ENCODE measurements at places on chromosomes 1 and 21. TPM values are rescaled to one million over a fixed set of nuclear protein-coding genes. Genes with fewer than 3 reads are reported as not detected.

GRCh38 chr1:181140891-181141290, 52.4 kb downstream of the IER5 start:
- no peak overlapping the region for H3K27ac ChIP-seq
- H3K4me1 ChIP-seq: peaks cover 36% of the 10 kb centered on the region

GRCh38 chr1:51719146-51719545, 102.3 kb downstream of the OSBPL9 start:
- no peak overlapping the region for H3K4me3 ChIP-seq
- no peaks in the 10 kb centered on the region for H3K27me3 ChIP-seq
- no peak overlapping the region for H3K27ac ChIP-seq

DNA sequence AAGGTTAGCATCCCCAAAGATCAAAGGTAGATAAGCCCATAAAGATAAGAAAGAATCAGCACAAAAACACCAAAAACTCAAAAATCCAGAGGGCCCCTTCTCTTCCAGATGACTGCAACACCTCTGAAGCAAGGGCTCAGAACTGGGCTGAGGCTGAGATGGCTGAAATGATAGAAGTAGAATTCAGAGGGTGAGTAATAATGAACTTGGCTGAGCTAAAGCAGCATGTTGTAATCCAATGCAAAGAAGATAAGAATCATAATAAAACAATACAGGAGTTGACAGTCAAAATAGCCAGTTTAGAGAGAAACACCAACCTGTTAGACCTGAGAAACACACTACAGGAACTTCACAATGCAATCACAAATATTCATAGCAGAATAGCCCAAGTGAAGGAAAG, 406.9 kb upstream of the CXADR start:
- no peaks in the 10 kb centered on the region for H3K27me3 ChIP-seq
- no peaks in the 10 kb centered on the region for H3K4me1 ChIP-seq
- no peak overlapping the region for H3K27ac ChIP-seq
- no peak overlapping the region for H3K4me3 ChIP-seq
- no peak for DNase-seq

- no peak for DNase-seq
- no peaks in the 10 kb centered on the region for H3K36me3 ChIP-seq
- H3K4me1 ChIP-seq: no peaks in the 10 kb centered on the region
- H3K27ac ChIP-seq: no peak overlapping the region
- H3K4me3 ChIP-seq: no peak overlapping the region
Measured at GRCh38 chr1:209512821-209513220, 70.7 kb upstream of the CAMK1G start.

Gene ELAPOR1
- total RNA-seq: 0.20 TPM
